ENCODE measurements at places on chromosomes 12 and 14.

DNA sequence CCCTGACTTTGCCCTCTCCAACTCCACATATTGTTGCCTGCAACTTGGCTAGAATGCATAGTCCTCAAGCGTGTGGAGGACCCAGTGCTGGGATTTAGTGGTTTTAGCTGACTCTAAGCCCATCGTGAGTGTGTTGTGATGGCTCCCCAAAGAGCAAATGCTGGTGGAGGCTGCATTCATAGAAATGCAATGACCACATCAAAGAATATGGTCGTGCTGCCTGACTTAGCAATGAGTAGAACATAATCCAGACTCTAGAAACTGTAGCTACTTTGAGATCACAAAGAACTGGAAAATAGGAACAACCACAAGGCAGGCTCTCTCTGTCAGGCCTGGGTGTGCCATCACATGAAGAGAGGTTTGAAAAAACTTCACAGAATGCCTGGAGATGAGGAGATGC, 1.3 kb downstream of the DYRK4 start:
- no peak for DNase-seq

DNA sequence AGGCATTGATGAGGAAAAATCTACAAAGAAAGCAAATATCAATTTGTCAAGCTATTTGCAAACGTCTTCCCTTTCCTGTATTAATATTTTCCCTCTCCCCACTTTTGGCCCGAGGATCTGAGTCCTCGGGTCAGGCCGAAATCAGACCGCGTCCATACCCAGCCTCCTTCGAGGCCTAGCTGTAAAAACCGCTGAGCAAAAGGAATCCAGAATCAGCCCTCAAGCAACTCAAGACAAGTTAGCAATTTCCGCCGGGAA, 353 bp upstream of the MAPK1IP1L start:
- DNase-seq: no peak

GRCh38 chr12:131177599-131177998, 223.9 kb downstream of the ADGRD1 start:
- DNase-seq: no peak

DNA sequence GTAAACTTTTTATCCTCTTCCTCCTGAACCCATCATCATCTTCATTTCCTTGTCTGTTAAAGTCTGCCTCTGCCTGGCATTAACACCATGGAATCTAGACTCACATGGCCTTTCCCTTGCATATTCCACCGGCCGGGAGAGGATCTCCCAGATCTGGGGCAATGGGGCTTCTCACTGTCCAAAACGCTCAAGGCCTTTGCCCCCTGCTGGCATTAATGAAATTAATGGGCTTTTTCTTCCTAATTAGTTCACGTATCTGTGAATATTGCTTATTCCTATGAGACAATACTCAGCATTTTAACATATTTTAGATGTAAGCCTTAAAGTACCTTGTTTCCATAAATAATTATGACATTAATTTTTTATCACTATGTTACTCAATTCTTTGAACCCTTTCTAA, 42.9 kb upstream of the CAPRIN2 start:
- DNase-seq: no peak

GRCh38 chr12:70364695-70365397, 1.2 kb upstream of the KCNMB4 start:
- no peak for DNase-seq

DNA sequence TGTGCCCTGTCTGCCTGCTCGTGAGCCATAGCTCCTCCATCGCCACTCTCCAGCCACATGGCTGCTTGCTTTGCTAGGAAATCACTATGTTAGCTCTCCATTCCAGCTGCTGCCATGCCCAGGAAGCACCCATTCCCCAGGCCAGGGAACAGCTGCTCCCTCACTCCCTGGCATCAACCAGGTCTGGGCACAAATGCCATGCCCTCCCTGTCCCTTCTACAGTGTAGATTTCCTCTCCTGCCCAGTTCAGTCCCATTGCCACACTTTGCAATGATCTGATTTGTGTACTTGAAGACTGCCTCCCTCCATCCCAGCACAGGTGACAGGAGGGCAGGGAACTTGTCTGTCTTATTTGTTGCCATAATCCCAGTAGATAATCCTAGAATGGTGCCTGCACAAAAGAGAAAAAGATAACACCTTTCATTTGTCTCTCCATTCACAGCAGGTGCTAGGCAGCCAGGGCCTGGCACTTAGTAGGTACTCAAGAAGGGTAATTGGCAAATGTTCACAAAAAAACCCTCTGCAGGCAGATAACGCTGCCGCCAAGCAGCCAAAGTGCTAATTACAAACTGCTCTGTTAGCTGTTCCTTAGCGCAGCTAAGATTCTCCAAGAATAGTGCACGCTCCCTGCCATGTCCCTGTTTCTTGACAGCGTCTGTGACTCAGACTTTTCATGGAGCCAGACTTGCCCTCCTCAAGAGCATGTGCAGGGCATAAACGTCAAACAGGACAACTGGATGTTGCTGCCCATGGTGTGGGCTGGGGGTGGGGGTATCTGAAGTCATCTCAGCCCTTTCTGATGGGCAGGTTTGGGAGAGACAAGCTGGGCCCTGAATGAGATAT, 69.1 kb downstream of the ARL6IP4 start:
- DNase-seq: no peak

DNA sequence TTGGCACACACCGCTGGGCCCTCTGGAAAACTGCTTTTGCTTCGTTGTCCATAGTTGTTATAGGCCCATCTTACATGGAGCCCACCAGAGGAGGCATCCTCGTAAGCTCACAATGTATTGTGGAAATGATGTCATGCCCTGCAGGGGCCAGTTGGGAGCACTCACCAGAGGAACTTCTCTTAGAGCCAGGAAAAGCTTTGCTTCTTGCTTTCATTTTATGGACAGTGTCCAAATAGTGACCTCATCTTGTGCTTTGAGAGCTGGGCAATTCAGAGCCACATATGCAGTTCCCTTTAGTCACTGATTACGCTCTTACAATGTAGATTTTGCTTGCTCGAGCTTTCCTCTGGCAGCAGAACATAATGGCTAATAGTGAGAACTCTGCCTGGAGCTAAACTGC, 275.6 kb downstream of the AACS start:
- DNase-seq: peak; percentile 51

GRCh38 chr12:8667270-8667669, 4.6 kb upstream of the MFAP5 start:
- DNase-seq: no peak

- no peak for DNase-seq
These were observed 23.6 kb downstream of the TMEM30B start for GRCh38 chr14:61257469-61258057.

All from midbrain (tissue), 1 donor.